HFFc6 (cell line): ENCODE measurements at places on chromosomes 6 and 20. TPM values are rescaled to one million over a fixed set of nuclear protein-coding genes. Genes with fewer than 3 reads are reported as not detected.
A peak's percentile ranks its signal among the peaks of the same experiment; 100 is the strongest.

DNA sequence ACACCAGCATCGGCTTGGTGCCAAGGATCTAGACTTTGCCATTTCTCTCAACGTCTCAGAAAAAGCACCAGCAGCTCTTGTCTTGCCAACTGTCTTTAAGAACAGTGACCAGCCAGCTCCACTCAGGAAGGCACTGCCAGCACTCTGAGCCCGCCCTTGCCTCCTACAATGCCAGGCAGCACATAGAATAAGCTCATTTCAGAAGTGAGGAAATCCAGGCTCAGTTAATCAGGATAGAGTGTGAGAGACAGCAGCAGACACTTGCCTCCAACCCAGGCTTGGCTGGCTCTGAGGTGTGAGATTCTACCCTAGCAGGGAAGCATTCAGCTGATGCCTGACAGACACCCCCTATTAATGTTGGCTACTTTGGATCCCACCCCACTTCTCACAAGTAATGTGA, 4.3 kb upstream of the SYNDIG1 start:
- H3K36me3 ChIP-seq = no peaks in the 10 kb centered on the region
- no peak overlapping the region for H3K4me3 ChIP-seq
- H3K27me3 ChIP-seq = peaks cover 59% of the 10 kb centered on the region

DNA sequence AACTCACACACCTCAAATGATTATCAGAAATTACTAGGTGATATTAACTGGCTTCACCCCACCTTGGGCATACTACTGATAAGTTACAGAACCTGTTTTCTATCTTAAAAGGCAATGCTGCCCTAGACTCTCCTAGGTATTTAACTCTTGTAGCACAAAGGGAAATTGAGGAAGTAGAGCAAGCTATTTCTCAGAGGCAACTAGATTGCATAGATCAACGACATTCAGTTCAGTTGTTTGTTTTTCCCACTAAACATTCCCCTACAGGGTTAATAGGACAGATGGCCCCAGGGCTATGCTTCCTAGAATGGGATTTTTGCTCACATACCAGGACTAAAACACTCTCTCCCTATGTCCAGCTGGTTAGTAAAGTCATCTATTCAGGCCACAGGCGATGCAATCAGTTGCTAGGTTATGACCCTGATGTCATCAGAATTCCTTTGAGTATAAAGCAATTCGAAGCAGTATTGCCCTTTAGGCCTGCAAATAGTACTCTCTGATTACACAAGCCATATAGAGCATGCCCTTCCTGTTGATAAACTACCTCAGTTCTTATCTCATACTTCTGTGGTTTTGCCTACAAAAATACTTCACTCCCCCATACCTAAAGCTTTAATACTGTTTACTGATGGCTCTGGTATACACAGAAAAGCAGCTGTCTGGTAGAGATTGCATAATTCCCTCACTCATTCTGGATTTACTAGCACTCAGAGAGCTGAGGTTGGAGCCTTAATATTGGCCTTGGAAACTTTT, 67.4 kb upstream of the ASCC3 start:
- no peak overlapping the region for H3K4me3 ChIP-seq
- peak; percentile 28 for DNase-seq
- no peak overlapping the region for H3K27ac ChIP-seq
- H3K36me3 ChIP-seq = no peaks in the 10 kb centered on the region

DNA sequence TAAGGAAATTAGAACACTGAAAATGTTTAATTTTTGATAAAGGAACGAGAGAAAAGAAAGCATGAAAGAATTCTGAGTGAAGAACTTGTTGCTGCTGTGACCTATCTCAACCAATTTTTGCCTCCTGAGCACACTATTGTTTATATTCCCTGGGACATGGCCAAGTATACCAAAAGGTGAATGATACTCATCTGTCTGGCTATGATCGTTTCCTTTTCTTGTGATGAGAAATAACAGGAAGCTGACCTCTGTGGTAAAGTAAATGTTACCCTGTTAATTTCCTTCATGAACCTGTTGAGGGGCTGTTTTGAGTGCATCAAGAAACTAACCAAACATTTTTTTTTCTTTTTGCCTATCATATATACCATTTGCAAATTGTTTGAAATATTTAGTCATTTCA, 69.1 kb downstream of the FIG4 start:
- H3K4me1 ChIP-seq = peaks cover 30% of the 10 kb centered on the region
- DNase-seq = no peak
- no peaks in the 10 kb centered on the region for H3K27me3 ChIP-seq
- peaks cover 36% of the 10 kb centered on the region for H3K36me3 ChIP-seq
- no peak overlapping the region for H3K27ac ChIP-seq

- no peak for DNase-seq
- no peak overlapping the region for H3K4me3 ChIP-seq
- H3K27me3 ChIP-seq = peaks cover 11% of the 10 kb centered on the region
These were observed 39.4 kb upstream of the VEGFA start for GRCh38 chr6:43730634-43731033.

GRCh38 chr6:6920987-6921313, 186.8 kb upstream of the RREB1 start:
- no peak overlapping the region for H3K4me3 ChIP-seq
- no peaks in the 10 kb centered on the region for H3K36me3 ChIP-seq
- no peak for DNase-seq
- peaks cover 5% of the 10 kb centered on the region; the same call in 1 of the 2 replicates for H3K4me1 ChIP-seq
- no peak overlapping the region for H3K27ac ChIP-seq
- H3K27me3 ChIP-seq = peaks cover 4% of the 10 kb centered on the region

GRCh38 chr6:70131528-70131927, 171.4 kb downstream of the COL9A1 start:
- no peaks in the 10 kb centered on the region for H3K36me3 ChIP-seq
- no peaks in the 10 kb centered on the region for H3K4me1 ChIP-seq
- H3K27me3 ChIP-seq = peaks cover 3% of the 10 kb centered on the region; the same call in 1 of the 2 replicates
- no peak overlapping the region for H3K4me3 ChIP-seq
- H3K27ac ChIP-seq = no peak overlapping the region

DNA sequence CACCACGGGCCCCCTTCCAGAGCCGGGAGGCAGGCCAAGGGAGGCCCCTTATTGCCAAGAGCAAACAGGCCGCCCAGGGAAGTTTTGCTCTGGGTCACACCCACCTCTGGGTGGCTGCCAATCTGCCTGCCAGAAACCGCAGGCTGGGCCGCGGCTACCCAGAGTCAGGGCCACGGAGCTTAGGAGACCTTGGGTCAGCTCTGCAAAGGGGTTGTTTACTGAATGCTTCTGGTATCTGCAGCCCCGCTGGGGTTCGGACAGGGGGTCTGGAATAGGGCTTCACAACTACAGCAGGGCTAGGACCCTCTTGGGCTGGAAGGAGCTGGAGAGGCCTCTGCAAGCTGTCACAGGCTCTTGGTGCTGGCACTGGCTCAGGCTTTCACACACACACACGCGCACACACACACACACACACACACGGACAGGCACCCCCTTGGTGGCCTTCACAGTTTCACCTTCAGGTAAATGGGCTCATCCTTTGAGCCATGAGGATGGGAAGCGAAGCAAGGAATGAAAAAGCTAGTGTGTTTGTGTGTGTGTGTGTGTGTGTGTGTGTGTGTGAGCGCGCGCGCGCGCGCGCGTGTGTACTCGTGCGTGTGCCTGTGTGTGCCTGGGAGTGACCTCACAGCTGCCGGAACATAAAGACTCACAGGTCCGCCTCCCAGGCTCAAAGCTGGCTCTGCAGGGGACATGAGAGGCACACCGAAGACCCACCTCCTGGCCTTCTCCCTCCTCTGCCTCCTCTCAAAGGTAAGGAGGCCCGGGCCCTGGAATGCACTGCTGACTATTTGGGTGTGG, at the start of gene CCN5:
Gene CCN5, plus strand, starts transcription at position 669 of the 798 bp plus-strand sequence. Its CDS starts 22 bp downstream, at position 691.
- H3K27me3 ChIP-seq = no peaks in the 10 kb centered on the region
- H3K4me1 ChIP-seq = peaks cover 56% of the 10 kb centered on the region
- peak within 1 kb of the TSS; percentile 19; the same call in 1 of the 2 replicates for H3K27ac ChIP-seq

DNA sequence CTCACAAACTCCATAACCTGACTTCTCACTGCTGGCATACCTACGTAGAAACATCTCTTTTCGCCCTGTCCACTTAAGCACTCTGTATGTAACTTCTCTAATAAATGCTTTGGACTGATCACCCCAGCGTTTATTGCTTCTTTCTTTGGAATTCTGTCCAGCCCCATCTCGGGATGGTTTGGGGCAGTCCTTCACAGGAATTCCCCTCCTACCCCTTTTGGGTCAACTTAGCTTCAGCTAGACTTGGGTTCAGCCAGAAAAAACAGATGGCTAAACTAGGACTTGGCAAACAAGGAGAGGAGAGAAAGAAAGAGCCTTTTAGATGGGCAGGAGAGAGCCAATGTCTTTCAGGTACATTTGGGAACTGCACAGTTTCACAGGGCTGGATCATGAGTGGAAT, 3.9 kb upstream of the LTV1 start:
- H3K27ac ChIP-seq = no peak overlapping the region
- DNase-seq = no peak
- peaks cover 12% of the 10 kb centered on the region for H3K4me1 ChIP-seq
- peaks cover 7% of the 10 kb centered on the region for H3K36me3 ChIP-seq
- peaks cover 4% of the 10 kb centered on the region for H3K27me3 ChIP-seq
- H3K4me3 ChIP-seq = no peak overlapping the region

GRCh38 chr20:31473331-31474096, 1.4 kb downstream of the DEFB124 start:
- no peaks in the 10 kb centered on the region for H3K36me3 ChIP-seq
- H3K27ac ChIP-seq = no peak overlapping the region
- H3K27me3 ChIP-seq = peaks cover 25% of the 10 kb centered on the region
- 0 out of 2 replicates have a peak, but pooled peaks cover 6% of the 10 kb centered on the region for H3K4me1 ChIP-seq
- H3K4me3 ChIP-seq = no peak overlapping the region

- peaks cover 2% of the 10 kb centered on the region for H3K27me3 ChIP-seq
- no peaks in the 10 kb centered on the region for H3K36me3 ChIP-seq
- H3K27ac ChIP-seq = peak overlapping the region; percentile 89
- H3K4me1 ChIP-seq = peaks cover 24% of the 10 kb centered on the region
- peak; percentile 73 for DNase-seq
These were observed 98.5 kb downstream of the INSM1 start for GRCh38 chr20:20466341-20466879.

DNA sequence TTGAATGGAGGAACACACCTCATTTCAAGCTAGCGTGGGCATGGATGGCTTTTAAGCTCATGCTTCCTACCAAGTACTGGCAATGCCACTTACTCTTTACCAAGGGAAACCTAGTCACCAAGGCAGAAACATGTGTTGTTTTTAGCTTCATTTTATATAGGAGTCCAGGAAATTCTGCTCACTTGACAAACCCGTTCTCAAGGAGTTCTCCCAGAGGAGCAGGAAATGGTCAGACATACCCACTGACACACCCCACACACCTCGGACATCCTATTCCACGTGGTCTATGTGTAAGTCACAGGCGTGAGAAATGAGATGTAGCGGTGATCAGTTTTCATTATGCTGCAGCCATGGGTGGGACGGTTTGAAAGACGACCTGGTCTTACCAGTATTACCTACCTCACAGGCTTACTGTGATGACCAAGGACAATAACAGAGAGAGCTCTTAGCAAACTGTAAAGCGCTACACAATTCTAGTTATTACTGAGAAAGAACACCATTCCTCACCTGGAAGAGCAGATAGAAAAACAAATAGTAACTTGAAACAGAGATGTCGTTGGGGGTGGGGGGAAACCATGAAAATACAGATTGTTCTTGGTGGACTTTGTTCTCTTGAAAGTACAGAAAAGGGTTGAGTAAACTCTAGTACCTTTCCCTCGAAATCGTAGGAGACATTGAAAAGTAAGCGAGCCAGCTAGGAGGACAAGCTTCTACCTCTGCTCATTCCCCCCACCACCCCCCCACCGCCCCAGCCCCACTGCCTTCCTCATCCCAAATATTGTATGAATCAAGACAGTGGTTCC, 1.7 kb downstream of the CNKSR3 start:
- peaks cover 33% of the 10 kb centered on the region for H3K4me1 ChIP-seq
- DNase-seq = no peak
- H3K36me3 ChIP-seq = peaks cover 20% of the 10 kb centered on the region
- H3K27ac ChIP-seq = peak overlapping the region; percentile 56
- peak overlapping the region; percentile 90 for H3K4me3 ChIP-seq

DNA sequence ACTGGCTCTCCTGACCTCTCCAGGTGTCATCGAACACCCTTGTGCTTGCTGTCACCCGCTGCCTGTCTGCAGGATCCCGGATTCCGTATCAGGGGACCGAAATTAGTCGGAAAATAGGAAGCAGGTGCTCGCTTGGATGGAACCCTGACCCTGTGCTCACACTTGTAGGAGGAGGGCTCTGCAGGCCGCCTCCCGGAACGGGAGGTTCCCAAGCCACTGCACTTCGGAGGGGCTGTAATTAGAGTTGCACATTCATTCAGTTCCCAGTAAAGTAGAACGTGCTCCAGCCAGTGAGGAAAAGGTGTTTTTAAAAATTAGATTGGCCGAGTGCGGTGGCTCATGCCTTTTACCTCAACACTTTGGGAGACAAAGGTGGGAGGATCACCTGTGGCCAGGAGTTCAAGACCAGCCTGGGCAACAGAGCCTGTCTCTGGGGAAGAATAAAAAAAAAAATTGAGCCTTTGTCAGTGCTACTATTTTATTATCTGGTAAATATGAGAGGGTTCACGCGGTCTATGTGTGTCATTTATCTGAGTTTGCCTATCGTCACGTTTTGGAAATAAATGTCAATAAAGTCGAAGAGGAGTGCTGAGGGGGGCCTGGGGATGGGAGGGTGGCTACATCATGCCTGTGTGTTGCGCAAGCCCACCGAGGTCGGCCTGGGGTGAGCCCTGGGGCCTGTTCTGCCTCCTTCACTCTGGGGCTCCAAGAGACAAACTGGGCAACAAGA, 1.5 kb upstream of the GMEB2 start:
- peak overlapping the region; percentile 93 for H3K4me3 ChIP-seq
- peak overlapping the region; percentile 85 for H3K27ac ChIP-seq
- H3K4me1 ChIP-seq = peaks cover 17% of the 10 kb centered on the region
- H3K36me3 ChIP-seq = peaks cover 15% of the 10 kb centered on the region
- peak; percentile 66 for DNase-seq

TMEM217 gene
- total RNA-seq = 0.69 to 1.7 TPM (median 1.1 TPM) in 3 replicates

SPAG4 gene
- 2.2 to 3.5 TPM (median 3.2 TPM) in 3 replicates for total RNA-seq

AIF1 gene
- not detected in 3 replicates for total RNA-seq

GNAS-AS1 gene
- 1.5 and 1.7 TPM in 2 replicates for total RNA-seq

TFEB gene
- 11.3 and 12.2 TPM in 2 replicates for total RNA-seq

MYL9 gene
- 1,183 and 1,696 TPM in 2 replicates for total RNA-seq

MEI4 gene
- total RNA-seq = not detected in 3 replicates

PHACTR3 gene
- not detected in 3 replicates for total RNA-seq

C6orf15 gene
- not detected in 3 replicates for total RNA-seq

ELOVL4 gene
- 5.9 and 6.3 TPM in 2 replicates for total RNA-seq
